ENCODE measurements at places on chromosomes 7 and 10.
A peak's percentile ranks its signal among the peaks of the same experiment; 100 is the strongest.

- DNase-seq, result no peak
These were observed 27.3 kb downstream of the ANXA11 start for GRCh38 chr10:80177781-80178636.

DNA sequence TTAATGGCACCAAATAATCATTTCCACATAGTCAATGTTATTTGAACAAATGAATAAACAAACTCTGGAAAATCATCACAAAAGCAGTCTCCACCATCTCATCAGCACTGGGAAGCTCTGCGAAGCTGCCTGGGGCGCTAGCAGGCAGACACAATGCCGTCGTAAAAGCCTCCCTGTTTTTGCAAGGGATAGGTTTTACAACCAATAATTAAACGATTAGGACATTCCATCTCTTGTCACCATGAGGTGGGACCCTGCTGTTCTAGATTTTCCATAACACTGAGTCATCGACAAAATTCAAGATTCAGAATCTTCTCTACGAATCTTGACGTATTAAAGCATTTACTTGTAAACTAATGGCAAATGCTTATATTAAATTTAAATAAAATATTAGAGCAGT is 172.8 kb upstream of the AKR1E2 start:
- no peak for DNase-seq

DNA sequence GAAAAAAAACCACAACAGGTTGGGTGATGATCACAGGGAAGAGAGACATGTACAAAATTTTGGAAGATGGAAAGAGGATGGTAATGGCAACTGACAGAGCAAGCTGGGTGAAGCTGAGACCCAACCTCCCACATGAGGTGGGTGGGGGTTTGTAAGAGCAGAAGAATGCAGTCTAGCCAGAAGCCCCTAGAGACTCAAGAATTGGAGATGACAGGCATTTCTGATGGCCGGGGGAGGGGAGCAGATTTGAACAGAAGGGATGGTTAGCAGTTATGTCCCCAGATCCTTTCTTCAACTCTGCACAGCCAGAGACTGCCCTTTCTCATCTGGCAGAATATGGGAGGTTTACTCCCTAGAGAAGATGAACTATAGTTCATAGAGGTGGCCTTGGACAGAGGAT is 208.0 kb downstream of the GALNT17 start:
- no peak for DNase-seq

DNA sequence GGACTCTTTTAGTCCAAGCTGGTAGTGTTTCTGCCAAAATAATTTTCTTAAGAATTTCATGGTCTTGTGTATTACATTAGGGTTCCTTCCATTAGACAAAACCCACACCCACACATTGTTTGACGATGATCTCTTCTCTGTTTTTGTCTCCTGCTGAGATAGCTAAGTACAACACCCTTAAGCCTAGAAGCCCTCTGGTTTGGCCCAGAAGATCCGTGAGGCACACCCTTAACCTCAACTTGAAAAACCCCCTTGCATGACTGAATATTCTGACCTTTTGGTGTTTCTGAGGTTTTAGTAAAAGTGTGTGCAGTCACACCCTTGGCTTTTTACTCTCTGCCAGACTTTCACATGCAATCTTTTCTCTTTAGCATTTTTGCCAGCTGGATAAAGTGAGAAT is 29.3 kb upstream of the ERCC6 start:
- no peak for DNase-seq

- no peak for DNase-seq
These were observed 312.6 kb downstream of the FGFR2 start for GRCh38 chr10:121285406-121286196.

DNA sequence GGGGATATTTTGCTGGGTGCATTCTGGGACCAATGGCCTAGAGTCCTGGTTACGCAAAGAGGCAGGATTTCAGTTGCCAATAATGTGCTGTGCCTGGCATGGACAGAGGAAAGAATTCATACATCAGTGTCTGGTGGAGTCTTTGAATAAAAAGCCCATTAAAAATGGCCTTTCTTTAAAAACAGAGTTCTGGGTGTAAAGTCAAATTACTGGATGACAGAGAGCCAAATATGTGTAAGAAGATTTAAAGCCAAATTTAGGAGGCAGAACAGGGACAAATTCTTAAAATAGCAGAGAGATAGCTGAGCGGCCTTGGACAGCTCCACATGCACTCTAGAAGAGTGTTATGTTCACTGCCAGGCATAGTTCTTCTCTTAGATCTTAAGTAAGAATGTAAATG is 60.8 kb upstream of the MEOX2 start:
- DNase-seq, result no peak

DNA sequence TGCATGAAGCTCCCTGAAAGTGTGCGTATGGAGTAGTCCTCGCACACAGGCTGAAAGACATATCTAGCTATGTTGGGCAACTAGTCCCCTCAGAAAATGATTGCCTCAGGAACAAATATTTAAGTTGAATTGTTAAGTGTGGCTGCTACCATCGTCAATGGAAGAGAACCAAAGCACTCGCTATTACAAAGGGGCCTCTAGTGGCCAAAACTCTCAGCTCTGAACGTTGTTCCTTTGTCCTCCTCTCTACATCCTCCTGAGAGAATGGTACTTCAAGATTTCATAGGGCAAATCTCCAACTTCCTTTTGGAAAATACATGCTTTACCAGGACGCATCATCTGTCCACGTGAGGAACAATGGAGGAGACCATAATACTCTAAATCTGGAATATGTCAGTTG is 209.9 kb downstream of the NRG3 start:
- no peak for DNase-seq

GRCh38 chr7:6306471-6306870 is 34.0 kb upstream of the CYTH3 start:
- no peak for DNase-seq

DNA sequence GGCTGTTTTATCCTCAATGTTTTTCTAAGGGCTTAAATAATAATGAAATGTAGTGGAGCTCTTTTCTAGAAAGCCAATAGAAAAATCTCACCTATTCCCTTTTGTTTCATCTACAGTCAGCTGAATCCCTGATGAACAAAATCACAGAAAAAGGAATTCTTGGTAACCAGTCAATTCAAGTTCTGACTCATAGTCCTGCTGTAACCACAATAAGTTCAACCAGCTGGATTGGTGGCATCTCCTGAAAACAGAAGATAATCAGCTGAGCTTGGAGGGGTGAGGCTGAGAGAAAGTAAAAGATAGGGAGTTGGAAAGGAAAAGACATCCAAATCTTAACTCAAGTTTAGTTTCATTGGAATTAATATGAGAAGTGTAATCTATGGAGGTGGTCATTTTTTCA is 772.1 kb downstream of the CCSER2 start:
- no peak for DNase-seq

GRCh38 chr7:107909445-107909844 is 18.5 kb downstream of the DLD start:
- no peak for DNase-seq

DNA sequence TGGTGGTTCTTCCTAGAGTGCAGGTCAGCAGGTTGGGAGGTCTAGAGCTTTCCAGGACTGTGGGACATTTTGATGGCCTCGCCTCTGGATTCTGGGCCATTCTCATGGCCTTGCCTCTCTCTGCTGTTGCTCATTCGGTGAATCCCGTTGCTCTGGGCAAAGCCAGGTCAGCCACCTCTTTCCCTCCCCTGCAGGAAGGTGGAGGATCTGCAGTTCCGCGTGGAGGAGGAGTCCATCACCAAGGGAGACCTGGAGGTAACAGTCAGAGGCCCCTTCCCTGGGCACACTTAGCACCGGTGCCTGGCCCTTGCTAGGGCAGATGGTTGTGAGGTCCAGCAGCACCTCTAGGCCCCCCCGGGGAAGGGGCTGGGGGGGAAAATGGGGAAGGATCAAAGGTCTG is 74.9 kb downstream of the CLIP2 start:
- no peak for DNase-seq

DNA sequence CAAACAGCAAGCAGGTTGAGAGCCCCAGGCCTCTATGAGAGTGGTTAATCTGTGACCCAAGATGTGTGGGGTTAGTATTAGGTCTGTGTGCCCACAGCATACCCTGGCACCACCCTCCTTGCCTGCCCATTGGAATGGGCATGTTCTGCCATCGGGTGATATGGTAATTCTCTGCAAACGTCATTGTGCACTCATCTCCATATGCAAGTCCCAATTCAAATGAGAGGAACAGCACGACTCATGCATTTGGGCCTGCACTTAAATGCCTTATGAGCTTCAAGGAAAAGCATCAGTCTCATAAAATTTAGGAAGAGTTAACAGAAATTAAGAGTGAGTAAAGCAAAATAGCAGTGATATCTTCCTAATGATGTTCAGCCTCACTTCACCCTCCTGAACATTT is 133.9 kb upstream of the FGFR2 start:
- no peak for DNase-seq

DNA sequence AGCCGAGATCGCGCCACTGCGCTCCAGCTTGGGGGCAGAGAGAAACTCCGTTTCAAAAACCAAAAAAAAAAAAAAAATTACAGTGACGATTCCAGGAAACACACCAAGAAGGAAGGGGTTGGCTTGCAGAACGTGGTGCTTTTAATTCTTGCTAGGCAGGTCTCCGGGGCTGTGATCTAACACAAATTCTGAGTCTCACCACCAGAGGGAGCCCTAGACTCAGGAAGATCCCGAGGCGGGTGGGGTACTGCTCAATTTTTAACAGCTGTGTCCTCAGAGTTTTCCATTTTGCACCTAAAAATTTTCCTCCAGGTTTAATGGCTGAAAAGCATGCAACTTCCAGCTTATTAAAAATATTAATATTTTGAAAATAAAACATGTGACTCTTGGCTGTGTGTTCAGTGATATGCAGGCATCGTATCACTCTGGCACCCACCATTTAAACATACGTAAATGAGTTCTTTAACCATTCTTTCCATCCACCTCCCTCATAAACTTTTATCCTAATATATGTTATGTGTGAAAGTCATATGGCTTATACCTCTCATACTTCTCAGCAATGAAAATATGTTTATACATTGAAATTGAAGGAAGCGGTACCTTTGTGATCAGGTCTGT is 26.5 kb upstream of the NUB1 start:
- DNase-seq, result peak; percentile 51

DNA sequence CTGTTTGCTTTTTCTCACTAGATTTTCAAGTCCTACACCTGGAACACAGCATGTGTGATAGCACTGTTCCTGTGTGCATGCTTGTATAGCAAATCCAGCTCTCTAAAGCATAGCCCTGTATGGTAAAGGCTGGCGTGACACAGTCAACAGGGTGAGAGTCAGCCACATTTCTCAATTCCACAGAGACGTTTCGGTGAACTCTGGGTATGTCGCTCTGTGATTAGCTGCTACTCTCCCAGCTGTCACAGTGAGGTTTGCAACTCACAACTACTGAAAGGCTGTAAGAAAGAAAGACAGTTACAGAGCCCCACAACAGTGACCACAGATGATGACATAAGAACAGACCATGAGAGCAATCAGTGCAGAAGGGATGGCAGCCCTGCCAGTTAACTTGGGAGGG is 170.6 kb upstream of the IMMP2L start:
- no peak for DNase-seq

DNA sequence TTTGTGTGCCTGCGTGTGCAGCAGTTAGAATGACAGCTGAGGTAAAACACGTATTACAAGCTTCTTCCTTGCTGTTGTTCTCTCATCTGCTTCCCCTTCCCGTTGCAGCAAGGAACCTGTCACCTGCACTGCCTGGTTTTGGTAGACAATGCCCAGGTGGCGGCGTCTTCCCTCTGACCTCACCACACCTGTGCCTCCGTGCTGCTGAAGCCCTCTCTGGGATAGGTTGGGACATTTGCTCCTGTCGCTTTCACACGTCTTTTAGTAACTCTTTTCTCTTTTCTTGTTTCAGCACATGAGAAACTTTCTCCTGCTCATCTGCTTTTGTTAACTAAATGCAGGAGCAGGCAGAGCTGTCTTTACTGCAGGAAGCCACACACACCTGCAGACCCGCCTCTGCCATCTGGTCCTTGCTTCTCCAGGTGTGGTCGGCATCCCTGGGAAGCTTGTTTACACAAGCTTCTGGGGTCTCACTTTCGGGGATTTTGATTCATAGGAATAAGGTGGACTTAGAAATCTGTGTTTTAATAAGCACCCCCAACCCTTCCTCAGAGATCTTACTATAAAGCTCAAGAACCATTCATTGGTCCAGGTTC is 60.7 kb upstream of the EXOC6 start:
- no peak for DNase-seq

- no peak for DNase-seq
These were observed 501.0 kb upstream of the GALNT17 start for GRCh38 chr7:70630818-70631457.

- DNase-seq, result no peak
These were observed 12.6 kb upstream of the SLC16A12 start for GRCh38 chr10:89547853-89548513.

DNA sequence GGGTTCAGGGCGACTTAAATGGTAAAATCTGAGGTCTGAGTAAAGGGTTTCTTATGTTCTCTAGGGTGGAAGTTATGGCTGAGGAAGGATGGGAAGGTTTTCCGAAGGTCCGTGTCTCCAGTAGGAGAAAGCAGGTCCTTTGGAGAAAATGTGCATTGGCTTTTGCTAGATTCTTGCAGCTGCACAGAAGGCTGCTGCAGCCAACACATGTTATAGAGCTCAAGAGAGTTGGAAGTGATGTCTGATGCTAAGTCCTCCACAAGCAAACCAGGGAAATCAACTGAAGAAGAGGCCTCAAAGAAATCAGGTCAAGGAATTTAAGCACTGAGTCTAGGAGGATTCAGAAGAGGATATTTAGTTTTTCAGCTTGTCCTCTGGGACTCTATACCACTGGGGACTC is 404.6 kb downstream of the LRMDA start:
- DNase-seq, result no peak

DNA sequence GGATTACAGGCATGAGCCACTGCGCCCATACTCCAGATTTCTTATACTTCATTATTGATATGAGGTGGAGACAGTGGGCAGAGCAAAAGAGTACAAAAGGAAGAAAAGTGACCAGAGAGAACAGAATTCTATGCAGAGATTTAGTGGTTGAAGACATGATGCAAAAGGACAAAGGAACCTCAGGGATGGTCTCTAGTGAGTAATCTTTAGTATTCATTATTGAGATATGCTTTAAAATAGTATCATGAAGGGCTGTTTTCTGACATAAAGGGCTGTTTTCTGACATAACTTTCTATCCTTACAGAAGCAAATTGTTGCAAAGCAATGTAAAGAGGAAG is 81.2 kb upstream of the OIT3 start:
- DNase-seq, result no peak

DNA sequence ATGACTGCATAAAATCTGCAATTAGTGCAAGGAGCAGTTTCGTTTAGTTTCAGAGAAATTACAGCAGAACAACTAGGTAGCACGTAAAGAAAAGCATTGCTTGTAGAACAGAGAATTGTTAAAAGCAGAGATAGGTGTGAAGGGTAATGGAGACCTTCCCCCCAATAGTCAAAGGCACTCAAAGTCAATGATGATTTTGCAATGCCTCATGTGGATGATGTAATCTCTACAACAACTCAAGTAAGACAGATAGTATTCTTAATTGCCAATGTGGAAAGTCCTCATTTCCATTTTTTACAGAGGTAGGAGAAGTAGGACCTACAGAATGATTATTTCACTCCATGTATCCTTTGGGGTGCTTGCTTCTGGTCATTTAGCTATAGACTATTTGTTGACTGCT is 94.3 kb upstream of the GNAI1 start:
- no peak for DNase-seq

DNA sequence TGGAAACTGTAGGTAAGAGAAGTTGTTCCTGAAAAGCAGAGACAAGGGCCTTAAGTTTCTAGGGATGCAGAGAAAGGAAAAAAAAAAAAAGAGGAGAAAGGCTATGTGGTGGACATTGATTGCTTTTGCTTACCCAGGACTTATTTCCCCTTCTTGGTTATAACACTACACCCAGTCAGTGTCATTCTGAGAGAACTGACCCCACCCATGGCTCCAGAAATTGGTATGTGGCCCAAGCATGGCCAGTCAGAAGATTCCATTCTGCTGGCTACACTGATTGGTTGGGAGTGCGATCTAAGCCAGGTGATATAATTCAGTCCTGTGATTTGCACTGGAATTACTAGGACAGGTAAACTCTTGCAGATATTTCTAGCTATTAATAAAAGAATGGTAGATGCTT is 62.2 kb upstream of the EXOC4 start:
- DNase-seq, result no peak
